ENCODE measurements at places on chromosomes 6 and 20.

GRCh38 chr20:15619816-15620215, 953.4 kb downstream of the KIF16B start:
- DNase-seq, result no peak

- no peak for DNase-seq
These were observed 21.8 kb upstream of the C20orf144 start for GRCh38 chr20:33640287-33640686.

- no peak for DNase-seq
These were observed 27.5 kb downstream of the ORC3 start for GRCh38 chr6:87617405-87617804.

DNA sequence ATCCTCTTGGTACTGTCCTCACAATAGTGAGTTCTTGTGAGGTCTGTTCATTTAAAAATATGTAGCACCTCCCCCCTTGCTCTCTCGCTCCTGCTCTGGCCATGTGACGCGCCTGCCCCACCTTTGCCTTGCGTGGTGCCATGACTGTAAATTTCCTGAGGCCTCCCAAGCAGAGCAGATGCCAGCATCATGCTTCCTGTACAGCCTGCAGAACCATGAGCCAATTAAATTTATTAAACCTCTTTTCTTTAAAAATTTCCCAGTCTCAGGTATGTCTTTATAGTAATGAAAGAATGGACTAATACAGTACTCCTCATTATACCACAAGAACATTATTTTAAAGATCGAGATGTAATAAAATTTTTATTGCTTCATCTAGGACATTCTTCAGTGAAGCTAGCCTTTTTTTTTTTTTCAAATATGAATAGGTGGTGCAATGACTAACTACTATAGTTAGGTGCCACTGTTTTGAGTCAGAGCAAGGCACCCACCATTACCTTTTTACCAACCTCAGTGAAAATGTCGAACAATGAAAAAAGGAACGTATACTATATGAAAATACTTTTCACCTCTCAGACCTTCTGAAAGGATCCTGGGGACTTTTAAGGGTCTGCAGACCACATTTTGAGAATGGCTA, 191.1 kb upstream of the SGK1 start:
- DNase-seq, result no peak

- DNase-seq, result no peak
These were observed 487.4 kb downstream of the TENT5A start for GRCh38 chr6:81265106-81265505.

Measured in T47D (cell line).